ENCODE measurements at places on chromosomes 7 and 10.

GRCh38 chr7:24881623-24882022, 98.4 kb downstream of the OSBPL3 start:
- DNase-seq: no peak

- no peak for DNase-seq
Observed at GRCh38 chr7:69668339-69668870, 70.1 kb downstream of the AUTS2 start.

DNA sequence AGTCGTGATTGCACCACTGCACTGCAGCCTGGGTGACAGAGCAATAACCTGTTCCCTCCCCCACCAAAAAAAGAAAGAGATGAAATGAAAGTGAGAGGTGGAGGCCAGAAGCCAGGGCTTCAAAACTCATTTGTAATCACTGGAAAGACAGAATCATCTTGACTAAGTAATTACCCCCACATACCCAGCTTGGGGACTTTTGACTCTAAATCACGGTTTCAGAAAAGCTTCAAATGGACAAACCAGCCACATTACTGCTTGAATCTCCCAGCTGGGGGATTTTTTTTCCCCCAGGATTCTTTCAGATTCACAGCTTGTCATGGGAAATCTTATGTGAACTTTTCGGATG, 361.0 kb downstream of the FRMD4A start:
- no peak for DNase-seq

DNA sequence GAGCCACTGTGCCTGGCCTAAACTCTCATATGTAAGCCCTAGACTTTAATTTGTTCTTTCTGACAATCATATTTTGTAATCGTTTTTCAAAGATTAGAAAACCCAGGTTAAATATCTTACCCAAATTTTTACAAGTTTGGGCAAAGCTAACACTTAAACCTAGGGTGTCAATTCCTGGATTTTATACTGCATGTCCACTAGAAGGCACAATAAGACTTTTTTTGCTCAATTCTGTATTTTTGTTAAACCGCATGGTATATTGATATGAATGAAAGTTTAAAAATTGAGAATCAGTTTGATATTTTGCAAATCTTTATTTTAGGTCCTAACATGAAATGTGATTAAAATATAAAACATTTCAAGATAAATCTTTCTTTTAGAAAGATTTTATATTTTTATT, 29.3 kb downstream of the DYNC2I1 start:
- DNase-seq: no peak

- no peak for DNase-seq
Observed at GRCh38 chr7:40990841-40991240, 712.0 kb downstream of the INHBA start.

GRCh38 chr10:33258967-33259366, 75.5 kb downstream of the NRP1 start:
- no peak for DNase-seq

GRCh38 chr10:112898540-112899390, 51.3 kb upstream of the TCF7L2 start:
- no peak for DNase-seq

GRCh38 chr10:48742891-48743860, 58.5 kb downstream of the WDFY4 start:
- no peak for DNase-seq

DNA sequence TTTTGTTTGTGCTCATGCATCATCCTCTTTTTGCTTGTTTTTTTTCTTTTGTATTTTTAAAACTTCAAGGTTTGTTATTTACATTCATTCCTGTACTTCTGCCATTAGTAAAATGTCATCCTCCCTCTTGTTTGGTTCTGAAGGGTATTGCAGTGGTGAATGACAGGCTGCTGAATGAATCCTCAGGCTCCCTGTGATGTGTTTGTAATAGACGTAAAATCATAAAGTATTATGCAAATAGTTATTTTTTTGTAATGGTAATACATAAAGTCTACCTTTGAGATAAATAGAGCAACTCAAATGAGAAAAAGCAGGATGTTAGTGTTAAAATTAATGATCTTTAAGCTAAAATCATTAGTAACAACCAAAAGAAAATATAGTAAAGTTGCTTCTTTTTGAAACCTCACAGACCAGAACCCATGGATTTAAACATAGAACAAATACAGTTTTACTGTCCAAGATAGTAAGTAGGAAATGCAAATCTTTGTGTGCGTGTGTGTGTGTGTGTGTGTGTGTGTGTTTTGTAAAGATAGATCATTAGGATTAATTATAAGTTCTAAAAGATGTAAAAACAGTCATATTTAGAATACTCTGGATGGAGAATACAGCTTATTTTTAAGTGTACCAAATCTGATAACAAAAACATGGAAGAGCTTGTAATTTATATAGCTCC, 4.5 kb downstream of the GLCCI1 start:
- no peak for DNase-seq

DNA sequence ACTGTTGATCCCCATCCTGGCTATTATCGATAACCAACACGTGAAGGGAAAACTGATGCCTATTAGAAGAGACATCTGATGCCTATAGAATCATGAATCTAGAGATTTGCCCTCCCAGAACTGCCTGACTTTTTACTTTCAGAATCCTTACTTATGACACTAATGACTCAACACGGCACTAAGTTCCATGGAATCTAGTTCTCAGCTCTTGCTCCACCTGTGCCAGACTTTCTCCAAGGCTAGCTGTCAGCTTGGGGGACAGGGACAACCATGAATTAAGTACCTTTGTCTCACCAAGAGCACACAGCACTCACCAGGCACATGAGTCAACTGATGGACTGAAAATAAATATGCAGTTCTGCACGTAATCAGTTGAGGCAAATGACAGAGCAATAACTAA, 184.2 kb downstream of the FRMD4A start:
- DNase-seq: no peak
